ENCODE measurements at places on chromosomes 6 and 20.

DNA sequence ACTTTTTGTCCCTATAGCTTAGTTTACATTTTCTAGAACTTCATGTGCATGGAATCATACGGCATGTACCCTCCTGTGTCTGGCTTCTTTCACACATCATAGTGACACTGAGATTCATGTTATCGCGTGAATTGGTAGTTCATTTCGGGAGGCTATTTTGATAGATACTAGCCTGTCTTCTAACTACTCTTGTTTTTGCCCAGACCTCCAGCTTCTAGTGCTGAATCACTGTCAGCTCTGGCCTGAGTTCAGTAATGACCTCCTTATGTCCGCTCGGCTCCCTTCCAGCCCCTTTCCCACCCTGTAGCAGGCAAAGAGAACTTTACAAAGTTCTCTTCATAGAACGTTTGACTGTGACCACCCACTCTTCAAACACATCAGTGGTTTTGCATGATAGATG is 14.1 kb downstream of the MYBL2 start:
- no peak for DNase-seq

DNA sequence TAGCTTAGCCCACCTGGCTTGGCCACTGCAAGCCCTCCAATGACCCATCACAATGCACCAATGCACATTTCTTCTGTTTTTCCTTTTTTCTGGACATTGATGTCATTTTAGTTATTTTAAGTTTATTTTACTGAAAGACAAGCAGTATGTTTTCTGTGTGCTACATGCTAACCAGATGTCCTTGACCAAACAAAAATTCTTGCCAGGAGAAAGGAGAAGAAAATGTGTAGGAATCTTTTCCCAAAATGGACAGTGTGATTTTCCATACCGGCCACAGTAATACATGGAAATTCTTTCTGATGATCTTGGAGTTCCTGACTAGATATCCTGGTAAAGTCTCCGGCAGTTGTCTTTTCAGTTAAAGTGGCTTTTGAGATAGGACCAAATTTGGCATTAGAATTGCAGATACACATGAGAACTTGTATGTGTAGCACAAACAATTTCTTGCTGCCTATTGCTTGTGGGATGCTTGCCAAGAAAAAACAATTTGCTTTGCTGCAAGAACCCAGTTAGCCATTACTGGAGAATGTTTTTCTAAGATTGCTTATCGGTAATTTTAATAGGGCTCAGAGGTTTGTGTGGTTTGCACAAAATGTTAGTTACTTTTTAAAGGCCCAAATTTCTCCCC is 696.5 kb upstream of the CITED2 start:
- no peak for DNase-seq

DNA sequence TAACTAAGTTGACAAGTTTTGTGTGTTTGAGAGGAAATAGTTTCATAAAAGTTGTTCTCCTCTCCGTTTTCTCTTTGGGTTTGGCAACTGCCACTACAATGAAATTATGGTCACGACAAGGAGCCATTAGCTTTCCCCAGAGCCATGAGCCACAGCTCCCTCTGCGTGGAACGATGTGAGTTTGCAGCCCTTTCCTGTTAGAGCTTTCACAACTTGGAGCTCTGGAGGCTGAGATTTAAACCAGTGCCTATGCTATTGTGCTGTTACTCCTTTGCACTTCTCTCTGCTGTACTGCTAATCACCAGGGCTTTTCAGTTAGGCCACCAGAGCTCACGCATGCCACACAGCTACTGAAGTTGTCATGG is 29.3 kb upstream of the TXNDC5 start:
- no peak for DNase-seq

DNA sequence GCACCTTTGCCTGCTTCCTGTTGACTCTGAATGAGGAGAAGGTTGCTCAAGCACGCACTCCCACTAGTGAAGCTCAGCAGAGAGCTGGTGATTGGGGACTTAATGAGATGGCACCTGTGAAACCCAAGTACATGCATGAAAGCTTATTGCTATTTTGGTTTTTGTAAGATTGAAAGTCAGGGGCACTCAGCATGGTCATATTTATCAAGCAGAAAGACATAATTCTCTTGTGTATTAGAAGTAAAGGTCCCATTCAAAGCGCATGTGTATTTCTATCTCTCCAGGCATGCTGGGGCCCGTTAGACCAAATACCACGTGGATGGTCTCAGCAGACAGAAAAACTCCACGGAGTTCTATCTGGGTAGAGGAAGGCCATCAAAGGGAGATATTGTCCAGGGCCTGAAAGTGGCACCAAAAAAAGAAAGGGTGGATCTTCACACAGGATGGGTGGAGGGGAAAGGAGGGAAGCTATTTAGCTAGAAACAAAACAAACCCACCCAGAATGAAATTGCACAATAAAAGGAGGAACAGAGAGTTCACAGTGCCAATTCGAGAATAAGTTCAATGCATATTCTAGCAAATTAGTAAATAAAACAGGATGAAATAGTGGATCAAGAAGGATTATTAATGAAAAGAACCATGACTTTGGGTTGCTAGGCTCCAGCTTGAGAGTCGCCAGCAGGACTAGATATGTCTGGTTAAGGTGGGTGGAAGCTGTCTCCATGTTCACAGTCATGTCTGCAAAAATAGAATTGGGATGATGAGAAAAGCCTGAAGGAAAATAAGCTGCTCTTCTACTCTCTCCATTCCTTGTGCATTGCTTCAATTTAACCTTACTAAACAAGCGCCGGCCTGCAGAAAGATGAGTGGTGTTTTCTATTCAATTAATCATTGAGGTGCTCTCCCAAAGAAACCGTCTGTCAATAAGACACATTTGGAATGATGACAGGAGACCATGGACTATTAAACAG is 224.9 kb upstream of the DTNBP1 start:
- no peak for DNase-seq

GRCh38 chr6:100719883-100720682 is 161.0 kb downstream of the ASCC3 start:
- DNase-seq: no peak

Data from activated naive CD4-positive, alpha-beta T cell treated with anti-CD3 and anti-CD28 coated beads for 36 hours (primary cell).